ENCODE measurements at places on chromosomes 16 and 17.

- no peaks in the 10 kb centered on the region for H3K36me3 ChIP-seq
- H3K4me1 ChIP-seq: peaks cover 37% of the 10 kb centered on the region
- DNase-seq: no peak
Observed at GRCh38 chr17:81408049-81408448, 12.8 kb downstream of the BAHCC1 start.

DNA sequence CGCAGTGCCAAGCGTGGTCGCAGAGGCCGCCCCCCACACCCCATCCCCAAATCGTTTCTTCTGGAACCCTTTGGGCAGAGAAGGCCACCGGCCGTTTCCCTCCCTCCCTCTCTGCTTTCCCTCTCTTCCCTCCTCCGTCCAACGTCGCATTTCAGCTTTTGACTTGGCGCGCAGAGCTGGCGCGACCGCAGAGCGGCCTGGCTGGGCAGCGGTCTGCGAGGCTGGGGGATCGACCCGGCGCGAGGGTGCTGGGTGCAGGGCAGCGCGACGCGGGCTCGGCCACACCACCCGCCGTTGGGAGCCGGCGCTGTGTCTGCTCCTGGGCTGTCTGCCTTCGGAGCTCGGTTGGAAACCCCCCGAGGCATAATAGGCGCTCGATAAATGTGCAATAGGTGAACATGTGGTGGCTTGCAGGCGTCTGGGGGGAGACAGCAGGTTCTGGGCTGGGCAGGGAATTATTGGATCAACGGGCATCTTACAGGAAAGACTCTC lies 2.8 kb upstream of the NTN3 start:
- peaks cover 62% of the 10 kb centered on the region for H3K27me3 ChIP-seq
- H3K4me1 ChIP-seq: peaks cover 27% of the 10 kb centered on the region
- no peak for DNase-seq
- H3K36me3 ChIP-seq: no peaks in the 10 kb centered on the region
- peak overlapping the region; percentile 57 for H3K4me3 ChIP-seq
- peak overlapping the region; percentile 56 for H3K27ac ChIP-seq

DNA sequence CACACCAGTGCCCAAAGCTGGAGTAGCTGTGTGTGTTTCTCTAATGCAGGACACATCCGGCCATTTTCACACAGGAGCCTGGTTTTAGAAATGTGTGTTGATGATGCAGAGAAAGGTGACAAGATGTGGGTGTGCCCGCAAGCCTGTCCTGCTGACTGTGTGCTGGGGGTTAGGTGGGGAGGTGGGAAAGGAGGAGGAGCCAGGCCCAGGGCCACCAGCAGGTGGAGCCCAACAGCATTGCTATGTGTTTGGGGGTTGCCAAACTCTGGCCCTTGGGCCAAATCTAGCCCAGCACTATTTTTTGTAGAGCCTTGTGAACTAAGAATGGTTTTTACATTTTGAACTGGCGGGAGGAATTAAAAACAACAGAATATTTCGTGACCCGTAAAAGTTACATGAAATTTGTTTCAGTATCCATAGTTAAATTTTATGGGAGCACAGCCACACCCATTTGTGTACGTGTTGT lies 61.7 kb upstream of the LGALS9 start:
- no peak for DNase-seq
- no peaks in the 10 kb centered on the region for H3K36me3 ChIP-seq

- H3K27ac ChIP-seq: no peak overlapping the region
- H3K27me3 ChIP-seq: no peaks in the 10 kb centered on the region
- no peak for DNase-seq
- no peak overlapping the region for H3K4me3 ChIP-seq
- H3K36me3 ChIP-seq: no peaks in the 10 kb centered on the region
Observed at GRCh38 chr16:66289051-66289680, 77.3 kb upstream of the CDH5 start.

GRCh38 chr16:55471448-55472097 lies 7.4 kb upstream of the MMP2 start:
- H3K27ac ChIP-seq: peak overlapping the region; percentile 0
- no peaks in the 10 kb centered on the region for H3K4me1 ChIP-seq
- H3K4me3 ChIP-seq: no peak overlapping the region
- H3K27me3 ChIP-seq: no peaks in the 10 kb centered on the region
- no peak for DNase-seq

DNA sequence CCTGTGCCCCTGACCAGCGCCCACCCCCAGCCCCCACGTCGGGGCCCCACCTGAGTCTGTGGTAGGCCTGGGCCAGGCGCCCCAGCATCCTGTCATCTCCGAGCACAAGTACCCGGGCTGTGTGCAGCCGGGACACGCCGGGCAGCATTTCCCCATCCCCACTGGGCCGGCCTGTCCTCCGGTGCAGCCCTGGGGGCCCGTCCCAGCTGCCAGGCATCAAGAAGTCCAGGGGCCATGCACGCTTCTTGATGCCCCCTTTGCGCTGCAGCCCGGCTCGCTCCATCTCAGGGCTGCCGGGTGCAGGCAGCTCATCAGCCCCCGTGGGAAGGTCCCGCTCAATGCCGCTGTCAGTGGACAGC lies 29.3 kb upstream of the MFSD6L start:
- H3K4me1 ChIP-seq: no peaks in the 10 kb centered on the region
- no peaks in the 10 kb centered on the region for H3K36me3 ChIP-seq
- peaks cover 8% of the 10 kb centered on the region for H3K27me3 ChIP-seq
- H3K27ac ChIP-seq: no peak overlapping the region

DNA sequence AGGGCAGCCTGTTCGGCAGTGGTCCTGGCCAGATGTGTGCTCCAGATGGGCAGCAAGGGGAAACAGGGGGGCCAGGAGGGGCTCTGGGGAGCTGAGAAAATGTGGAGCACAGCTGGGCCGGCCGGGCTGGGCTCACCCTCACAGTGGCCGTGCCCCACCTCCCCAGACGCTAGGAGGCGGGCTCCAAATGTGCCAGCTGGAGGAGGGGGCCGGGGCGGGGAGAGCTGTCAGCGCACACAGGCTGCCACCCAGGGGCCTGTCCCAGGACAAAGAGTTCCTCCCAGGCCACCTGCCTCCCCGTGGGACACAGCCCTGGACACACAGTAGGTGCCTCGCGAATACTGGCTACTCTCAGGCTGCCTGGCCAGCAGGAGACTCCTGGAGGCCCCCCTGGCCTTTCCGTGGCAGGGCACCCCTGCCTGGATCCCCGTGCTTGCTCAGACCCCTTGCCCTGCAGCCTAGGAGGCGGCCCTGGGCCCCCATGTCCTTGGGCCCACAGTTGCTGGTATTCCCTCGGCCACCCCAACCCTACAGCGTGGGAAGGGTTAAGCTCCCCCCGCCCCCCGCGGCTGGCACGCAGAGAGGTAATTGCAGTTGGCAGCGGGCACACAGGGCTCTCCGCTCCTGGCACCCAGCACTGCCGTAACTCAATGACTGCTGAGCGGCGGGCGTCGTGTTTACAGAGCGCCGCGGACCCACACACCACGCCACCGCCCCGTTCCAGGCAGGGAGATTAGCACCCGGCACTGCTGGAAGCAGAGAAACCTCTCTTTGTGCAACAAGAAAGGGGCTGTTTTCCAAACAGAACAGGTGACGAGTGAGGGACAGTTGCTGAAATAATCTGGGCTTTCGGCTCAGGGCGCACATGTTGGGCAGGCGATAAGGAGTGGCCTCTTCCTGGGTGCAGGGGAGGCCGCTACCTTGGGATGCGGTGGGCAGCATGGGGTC lies 32.2 kb downstream of the BAHCC1 start:
- peaks cover 54% of the 10 kb centered on the region for H3K4me1 ChIP-seq
- peak overlapping the region; percentile 26 for H3K27ac ChIP-seq
- peak; percentile 67 for DNase-seq
- peaks cover 7% of the 10 kb centered on the region for H3K27me3 ChIP-seq
- no peak overlapping the region for H3K4me3 ChIP-seq

GRCh38 chr17:4087911-4088693 lies 54.7 kb downstream of the ZZEF1 start:
- no peak for DNase-seq
- H3K27ac ChIP-seq: no peak overlapping the region
- H3K27me3 ChIP-seq: no peaks in the 10 kb centered on the region
- no peaks in the 10 kb centered on the region for H3K4me1 ChIP-seq
- peaks cover 80% of the 10 kb centered on the region for H3K36me3 ChIP-seq

GRCh38 chr17:72407336-72407909 lies 286.6 kb downstream of the SOX9 start:
- H3K4me1 ChIP-seq: peaks cover 20% of the 10 kb centered on the region
- no peaks in the 10 kb centered on the region for H3K27me3 ChIP-seq
- DNase-seq: peak; percentile 77

DNA sequence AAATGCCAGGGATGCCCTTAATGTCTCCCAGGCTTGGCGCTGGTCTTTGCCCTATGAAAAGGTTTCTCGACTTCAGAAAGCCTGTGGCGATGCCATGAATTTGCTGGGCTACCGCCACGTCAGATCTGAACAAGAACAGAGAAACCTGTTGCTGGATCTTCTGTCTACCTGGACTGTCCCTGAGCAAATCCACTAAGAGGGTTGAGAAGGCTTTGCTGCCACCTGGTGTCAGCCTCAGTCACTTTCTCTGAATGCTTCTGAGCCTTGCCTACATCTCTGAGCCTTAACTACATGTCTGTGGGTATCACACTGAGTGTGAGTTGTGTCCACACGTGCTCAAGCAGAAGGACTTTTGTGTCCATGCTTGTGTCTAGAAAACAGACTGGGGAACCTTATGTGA lies 11.4 kb downstream of the CHST4 start:
- H3K27ac ChIP-seq: no peak overlapping the region
- H3K36me3 ChIP-seq: no peaks in the 10 kb centered on the region
- no peaks in the 10 kb centered on the region for H3K4me1 ChIP-seq
- H3K4me3 ChIP-seq: no peak overlapping the region
- H3K27me3 ChIP-seq: no peaks in the 10 kb centered on the region

DNA sequence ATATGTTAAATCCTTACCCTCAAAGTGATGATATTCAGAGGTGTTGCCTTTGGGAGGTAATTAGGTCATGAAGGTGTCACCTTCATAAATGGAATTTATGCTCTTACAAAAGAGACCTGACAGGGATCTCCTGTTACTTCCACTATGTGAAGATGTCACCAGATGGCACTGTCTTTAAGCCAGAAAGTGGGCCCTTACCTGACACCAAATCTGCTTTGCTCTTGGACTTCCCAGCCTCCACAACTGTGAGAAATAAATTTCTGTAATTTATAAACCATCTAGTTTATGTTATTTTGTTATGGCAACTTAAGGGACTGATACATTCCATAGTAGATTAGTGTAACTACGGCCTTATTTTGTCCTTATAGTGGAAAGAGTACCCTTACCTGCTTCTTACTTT lies 358.3 kb upstream of the SALL1 start:
- no peaks in the 10 kb centered on the region for H3K27me3 ChIP-seq
- no peaks in the 10 kb centered on the region for H3K36me3 ChIP-seq
- no peak overlapping the region for H3K4me3 ChIP-seq
- no peak overlapping the region for H3K27ac ChIP-seq

DNA sequence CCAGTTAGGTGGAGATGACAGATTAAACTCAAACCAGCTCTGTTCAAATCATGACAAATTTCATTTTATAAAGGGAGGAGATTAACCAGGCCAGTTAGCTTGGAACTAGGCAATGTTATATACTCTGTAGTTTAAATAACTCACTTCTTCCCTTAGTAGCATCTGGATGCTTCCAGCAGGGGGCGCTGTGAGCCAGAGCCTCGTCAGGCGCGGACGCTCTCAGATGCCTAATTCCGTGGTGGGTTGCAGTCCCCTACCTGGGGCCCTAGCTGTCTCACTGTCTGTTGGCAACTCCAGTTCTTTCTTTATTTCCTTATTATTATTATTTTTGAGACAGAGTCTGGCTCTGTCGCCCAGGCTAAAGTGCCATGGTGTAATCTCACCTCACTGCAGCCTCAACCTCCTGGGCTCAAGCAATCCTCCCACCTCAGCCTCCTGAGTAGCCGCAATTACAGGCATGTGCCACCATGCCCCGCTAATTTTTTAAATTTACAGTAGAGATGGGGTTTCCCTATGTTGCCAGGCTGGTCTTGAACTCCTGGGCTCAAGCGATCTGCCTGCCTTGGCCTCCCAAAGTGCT lies 17.3 kb upstream of the WFDC1 start:
- no peaks in the 10 kb centered on the region for H3K4me1 ChIP-seq
- H3K36me3 ChIP-seq: no peaks in the 10 kb centered on the region
- H3K27me3 ChIP-seq: no peaks in the 10 kb centered on the region
- H3K4me3 ChIP-seq: no peak overlapping the region
- no peak overlapping the region for H3K27ac ChIP-seq

DNA sequence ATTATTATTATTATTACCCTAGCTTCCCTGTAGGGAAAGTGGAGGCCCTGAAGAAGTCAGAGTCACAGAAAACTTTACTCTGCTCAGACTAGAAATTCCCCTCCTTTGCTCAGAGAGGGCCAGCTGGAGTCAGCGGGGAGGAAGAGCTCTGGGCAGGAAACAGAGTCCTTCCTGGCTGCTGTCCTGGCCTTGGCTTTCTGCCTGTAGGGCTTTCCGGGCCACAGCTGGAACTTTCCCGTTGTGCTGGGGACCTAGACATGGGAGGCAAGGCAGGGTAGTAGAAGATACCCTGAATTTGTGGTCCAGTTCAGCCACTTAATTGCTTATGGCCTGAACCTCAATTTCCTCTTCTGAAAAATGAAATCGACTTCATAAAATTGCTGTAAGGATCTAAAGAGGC lies 14.0 kb upstream of the CCL2 start:
- peaks cover 1% of the 10 kb centered on the region for H3K4me1 ChIP-seq
- no peak overlapping the region for H3K4me3 ChIP-seq
- peak overlapping the region; percentile 1 for H3K27ac ChIP-seq

- no peaks in the 10 kb centered on the region for H3K27me3 ChIP-seq
- no peak for DNase-seq
- no peak overlapping the region for H3K4me3 ChIP-seq
- no peaks in the 10 kb centered on the region for H3K36me3 ChIP-seq
- no peak overlapping the region for H3K27ac ChIP-seq
- H3K4me1 ChIP-seq: no peaks in the 10 kb centered on the region
Observed at GRCh38 chr16:19689342-19689741, 28.7 kb downstream of the KNOP1 start.

DNA sequence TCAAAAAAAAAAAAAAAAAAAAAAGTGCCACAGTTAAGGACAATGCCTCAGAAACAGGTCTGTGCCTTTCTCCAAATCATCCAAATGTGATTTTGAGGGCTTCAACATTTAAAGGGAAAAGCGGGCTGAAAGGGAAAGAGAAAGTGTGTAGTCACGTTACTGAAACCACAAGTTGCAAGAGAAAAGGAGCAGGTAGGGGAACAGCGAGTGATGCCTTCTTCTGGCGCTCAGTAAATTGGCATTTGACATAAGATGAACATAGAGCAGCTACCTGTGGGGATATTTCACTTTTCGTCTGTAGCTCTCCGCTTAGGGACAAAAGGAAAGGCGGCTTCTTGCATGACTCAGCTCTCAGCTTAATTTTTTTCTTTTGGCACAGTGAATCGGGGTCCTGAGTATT lies 11.1 kb downstream of the CMTM2 start:
- H3K27me3 ChIP-seq: no peaks in the 10 kb centered on the region
- no peaks in the 10 kb centered on the region for H3K4me1 ChIP-seq
- no peak overlapping the region for H3K4me3 ChIP-seq
- DNase-seq: no peak

All from transverse colon (tissue), 4 donors.